ENCODE measurements at places on chromosomes 13 and 19.

DNA sequence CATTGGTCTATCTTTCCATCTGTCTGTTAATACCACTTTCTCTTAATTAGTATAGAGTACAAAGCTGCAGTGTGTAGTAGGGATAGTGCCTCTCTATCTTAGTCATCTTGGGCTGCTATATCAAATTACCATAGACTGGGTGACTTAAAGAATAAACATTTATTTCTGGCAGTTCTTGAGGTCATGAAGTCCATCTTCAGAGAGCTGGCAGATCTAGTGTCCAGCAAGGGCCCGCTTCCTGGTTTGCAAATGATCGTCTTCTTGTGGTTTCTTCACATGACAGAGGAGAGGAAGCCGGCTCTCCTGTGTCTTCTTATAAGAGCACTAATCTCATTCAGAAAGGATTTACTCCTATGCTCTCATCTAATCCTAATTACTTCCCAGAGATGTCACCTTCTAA, 6.1 kb downstream of the ZNF700 start:
- DNase-seq, result no peak

- no peak for DNase-seq
Observed at GRCh38 chr13:106942563-106942962, 374.6 kb upstream of the ARGLU1 start.

- DNase-seq, result peak; percentile 63
Observed at GRCh38 chr19:30649934-30650614, 277.9 kb downstream of the ZNF536 start.

GRCh38 chr13:48148454-48148853, 53.5 kb upstream of the MED4 start:
- no peak for DNase-seq

- no peak for DNase-seq
Observed at GRCh38 chr19:13995878-13996765, 10.0 kb downstream of the RFX1 start.

GRCh38 chr13:23391752-23392151, 41.8 kb downstream of the SACS start:
- no peak for DNase-seq

DNA sequence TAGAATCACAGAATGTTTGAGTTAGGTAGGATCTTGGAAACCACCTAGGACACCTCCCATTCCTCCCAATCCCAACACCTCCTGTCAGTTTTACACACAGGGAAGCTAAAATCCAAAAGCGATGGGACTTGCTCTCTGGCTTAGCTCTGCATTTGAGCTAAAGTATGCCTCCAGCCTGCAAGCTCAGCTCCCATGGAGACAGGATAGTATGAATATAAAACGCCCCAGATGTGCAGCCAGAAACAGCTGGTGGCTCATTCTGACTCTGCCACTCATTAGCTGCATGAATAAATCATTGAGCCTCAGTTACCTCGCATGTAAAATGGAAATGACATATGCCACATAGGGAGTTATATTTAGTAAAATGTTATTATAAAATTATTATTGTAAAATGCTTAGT, 336.0 kb downstream of the SUCLA2 start:
- DNase-seq, result no peak

- DNase-seq, result peak; percentile 60
Observed at GRCh38 chr19:4534836-4535658, at the start of gene PLIN5. Gene PLIN5 (minus strand): TSS chr19:4535224. CDS start chr19:4534074, 1,150 bp downstream.

- no peak for DNase-seq
Observed at GRCh38 chr13:75416327-75417011, 65.5 kb downstream of the TBC1D4 start.

GRCh38 chr19:44635581-44636438, 7.9 kb upstream of the PVR start:
- no peak for DNase-seq

DNA sequence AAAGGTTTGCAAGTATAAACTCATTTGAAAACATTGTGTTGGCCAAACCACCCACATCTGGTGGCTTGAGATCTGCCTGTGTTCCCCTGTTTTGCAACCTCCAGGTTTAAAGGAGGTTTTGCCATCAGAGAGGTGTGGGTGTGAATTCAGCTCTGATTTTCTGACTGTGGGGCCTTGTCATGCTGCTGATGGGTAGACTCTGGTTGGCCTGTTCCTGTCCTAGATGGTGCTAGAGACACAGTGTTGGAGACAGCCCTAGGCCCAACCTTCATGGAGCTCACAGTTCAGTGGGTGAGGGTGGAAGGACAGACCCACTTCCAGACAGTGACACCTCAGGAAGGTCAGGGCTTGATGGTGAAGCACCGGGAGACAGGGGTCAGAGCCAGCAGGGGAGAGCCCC, 7.5 kb downstream of the RAB4B start:
- DNase-seq, result no peak

- DNase-seq, result no peak
Observed at GRCh38 chr19:58395220-58395978, at the start of gene RNF225. Gene RNF225 (plus strand): TSS chr19:58395656. CDS start chr19:58396090, 434 bp downstream.

DNA sequence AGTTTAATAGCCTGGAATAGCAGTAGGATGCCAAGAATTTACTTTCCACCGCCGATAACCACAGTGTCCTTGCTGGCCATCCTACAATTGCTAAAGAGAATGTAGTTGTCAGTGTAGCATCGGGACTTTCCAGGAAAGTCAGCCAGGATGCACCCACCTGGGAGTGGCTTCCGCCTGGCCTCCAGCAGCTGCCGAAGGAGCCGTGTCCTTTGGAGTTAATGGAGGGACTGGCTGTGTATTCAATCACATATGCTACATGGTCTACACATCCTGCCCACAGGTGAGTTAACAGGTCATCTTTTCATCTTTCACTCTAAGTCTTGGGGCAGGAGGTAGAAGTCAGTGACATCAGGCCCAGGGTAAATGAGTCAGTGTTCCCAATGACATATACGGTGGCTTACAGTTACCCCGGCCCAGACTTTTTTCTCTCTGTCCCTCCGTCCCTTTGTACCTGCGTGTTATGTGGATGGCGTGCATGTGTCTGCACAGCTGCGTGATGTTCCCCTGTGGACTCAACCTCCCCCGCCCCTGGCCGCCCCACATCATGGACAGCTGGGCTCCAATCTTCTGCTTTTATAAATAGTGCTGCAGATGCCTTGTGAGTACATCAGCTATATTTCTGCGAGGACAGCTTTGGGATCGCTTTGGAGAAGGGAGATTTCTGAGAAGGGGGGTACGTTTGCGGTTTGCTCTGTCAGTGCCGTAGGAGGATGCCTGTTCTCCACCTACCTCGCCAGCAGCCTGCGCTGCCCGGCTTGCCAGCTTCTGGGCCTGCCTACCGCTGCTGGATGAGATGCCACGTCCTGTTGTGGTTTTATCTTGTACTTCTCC, 63.1 kb downstream of the ATP11A start:
- DNase-seq, result no peak

DNA sequence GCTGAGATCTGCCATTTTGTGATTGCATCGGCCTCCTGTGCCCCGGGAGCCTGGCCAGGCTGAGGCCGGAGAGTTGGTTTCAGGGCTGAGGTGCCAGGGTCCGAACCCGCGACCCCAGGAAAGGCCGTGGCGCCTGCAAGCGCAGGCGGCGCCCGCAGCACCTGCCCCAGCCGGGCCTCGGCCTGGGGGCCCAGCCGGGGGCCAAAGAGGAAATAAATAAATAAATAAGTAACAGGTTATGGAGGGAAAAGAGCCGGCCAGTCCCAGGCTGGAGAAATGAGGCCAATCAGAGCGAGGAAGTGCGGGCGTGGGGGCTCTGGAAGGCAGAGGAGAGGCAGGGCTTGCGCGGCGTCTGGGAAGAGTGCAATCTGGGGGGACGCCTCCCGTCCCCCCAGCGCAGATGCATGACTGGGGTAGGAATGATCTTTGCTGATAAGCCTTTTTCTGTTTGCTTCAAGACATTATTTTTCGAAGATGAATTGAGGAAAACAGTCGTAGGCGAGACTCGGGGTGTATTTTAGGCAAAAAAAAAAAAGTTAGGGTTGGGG, 145.6 kb upstream of the ZNF536 start:
- no peak for DNase-seq

- no peak for DNase-seq
Observed at GRCh38 chr19:16822648-16823047, 6.5 kb upstream of the SIN3B start.

DNA sequence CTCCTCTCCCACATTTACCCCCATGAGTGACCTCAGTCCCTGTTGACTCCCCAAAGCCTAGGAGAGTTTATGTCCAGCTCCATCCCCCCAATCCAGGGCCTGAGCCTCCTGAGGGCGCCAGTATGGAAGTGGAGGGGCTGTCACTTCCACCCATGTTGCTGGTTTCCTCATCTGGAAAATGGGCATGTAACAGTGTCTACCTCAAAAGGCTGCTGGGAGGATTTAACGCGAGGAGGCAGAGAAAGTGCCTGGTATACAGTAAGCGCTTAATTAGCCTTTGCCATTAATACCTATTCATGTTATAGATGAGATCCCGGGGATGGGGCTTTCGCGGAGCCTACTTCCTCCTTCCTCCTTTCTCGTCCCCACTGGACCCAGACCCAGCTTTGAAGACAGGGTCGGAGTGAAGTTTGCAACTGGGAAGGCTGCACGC, 476 bp downstream of the TYK2 start:
- DNase-seq, result no peak

- no peak for DNase-seq
Observed at GRCh38 chr19:55339889-55340783, 460 bp downstream of the KMT5C start.

DNA sequence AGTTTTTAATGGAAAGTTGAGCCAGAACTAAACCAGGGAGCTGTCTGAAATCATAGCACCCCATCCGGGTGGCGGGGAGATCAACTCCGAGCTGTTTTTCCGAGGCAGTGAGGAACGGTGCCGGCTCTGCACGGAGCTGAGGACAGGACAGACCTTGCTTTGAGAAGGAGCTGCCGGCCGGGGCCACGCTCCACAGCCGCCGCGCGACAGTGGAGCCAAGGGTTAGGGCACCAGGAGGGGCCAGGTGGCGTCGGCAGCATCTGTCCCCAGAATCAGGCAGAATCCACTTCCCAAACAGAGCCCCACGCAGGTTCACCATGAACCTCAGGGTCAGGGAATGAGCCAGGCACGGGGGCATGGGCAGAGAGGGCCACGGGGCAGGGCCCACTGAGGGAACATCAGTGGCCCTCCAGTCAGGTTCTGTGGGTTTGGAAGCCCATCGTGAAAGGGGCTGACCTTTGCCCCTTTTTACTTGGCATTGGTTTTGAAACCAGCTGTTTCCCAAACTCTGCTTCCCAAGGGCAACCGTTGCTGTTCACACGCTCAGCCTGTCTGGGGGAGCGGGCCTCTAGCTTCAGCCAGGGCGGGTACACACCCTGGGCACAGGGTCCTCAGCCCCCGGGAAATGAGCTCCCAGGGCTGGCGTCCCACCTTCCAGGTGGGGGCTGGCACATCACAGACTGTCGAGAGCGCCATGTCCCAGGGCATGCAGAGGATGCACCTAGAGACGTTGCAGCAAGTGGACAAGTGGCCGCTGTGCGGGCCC, 18.1 kb downstream of the PEX11G start:
- no peak for DNase-seq

DNA sequence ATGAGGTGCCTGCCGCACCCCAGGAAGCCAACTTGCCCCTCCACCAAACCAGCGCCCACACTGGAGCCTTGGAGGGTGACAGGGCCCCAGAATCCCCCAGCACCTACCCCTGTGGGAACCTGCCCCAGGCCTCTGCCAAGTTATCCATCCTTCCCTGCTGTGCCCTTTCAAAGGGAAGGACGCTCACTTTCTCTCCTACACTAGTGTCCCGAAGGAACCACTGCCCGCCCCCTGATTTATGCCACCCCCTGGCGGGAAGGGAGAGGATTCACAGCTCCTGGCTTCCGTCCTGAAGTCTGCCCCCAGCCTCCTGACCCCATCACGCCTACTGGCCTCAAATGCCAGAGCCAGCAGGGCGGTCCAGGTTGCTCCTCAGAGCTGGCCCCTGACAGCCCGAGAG, 1.4 kb downstream of the EVI5L start:
- DNase-seq, result no peak

DNA sequence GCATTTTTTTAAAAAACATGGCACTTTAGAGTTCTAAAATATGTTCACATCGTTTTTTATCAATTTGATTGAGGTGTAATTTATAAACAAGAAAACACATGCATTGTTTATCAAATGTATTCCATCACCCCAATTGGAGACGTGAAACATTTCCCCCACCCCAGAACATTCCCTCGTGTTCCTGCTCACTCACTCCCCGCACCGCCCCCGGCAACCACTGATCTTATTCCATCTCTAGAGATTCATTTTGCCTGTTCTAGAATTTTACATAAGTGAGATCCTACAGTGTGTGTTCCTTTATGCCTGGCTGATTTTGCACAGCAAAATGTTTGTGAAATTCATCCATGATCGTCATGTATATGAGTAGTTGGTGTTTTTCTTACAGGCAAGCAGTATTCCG, 50.5 kb upstream of the KCTD15 start:
- DNase-seq, result no peak

DNA sequence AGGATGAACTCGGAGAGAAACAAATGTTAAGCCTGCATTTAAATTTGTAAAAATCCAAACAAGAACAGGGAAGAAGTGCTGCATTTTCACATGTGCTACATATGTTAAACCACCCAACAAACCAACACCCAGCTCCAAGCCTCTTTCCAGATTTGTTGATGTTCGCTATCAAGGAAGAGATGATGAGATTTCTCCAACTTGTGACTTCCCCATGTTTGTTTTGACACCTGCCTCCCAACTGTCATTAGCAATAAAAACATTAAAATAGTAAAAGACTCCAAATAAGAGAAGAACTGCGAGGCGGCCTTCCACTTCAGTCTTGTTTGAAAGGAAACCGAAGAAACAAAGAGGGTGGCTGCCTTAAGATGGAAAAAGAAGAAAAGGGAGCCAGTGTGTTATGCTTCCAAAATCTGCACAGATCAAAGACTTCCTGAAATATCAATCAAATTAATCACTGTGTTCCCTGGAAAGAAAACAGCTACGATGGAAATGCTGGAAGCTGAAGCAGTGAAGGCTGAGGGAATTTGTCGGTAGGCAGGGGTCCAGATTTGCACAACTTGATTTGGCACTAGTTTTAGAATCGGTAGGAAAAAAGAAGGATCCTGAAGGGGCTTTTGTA, 14.0 kb upstream of the GGACT start:
- DNase-seq, result no peak

DNA sequence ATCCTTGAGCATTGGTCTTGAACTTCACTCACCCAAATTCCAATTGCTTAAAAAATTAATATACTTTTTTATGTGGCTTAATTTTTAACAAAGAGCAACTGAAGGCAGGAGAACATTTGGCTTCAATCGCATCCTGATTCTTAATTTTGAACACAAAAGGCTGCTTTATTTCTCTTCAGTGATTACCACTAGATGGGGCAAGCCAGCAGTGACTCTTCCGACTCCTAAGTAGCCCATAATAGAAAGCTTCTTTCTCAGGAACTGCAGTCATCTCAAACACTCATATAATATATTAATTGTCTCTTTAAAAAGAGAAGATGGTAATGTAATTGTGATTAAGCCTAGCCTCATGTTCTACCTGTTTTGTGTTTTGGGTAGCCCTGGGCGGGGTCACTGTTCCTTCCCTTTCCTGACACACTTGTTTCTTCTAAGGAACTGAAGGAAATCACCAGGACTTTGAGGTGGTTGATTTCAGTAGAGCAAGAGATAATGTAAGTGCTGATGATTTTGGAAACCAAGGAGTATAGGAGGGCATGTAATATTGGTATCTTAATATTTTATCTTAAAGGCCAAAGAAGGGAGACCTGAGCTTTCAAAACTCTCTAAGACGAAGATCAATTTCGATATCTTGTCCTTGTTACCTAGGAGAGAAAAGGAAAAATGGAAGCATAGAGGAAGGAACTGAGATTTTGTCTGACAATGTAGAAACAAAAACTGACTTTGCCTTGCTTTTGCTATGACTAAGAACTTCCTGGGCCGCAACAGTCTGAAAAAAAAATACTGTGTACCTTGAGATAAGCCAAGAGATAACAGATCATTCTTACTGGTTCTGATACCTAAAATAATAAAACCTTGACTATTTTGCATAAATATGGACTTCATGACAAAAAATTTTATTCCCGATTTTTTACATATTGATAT, 73.1 kb downstream of the TNFSF13B start:
- no peak for DNase-seq

Measured in NCI-H1930 (cell line).